HepG2 (cell line): ENCODE measurements at places on chromosomes 2 and 18. TPM values are rescaled to one million over a fixed set of nuclear protein-coding genes. Genes with fewer than 3 reads are reported as not detected.

GRCh38 chr2:233492751-233493150 is 73.8 kb downstream of the USP40 start:
- no peak for DNase-seq

- DNase-seq, result no peak
These were observed 471.4 kb downstream of the DCDC2C start for GRCh38 chr2:4174796-4175195.

GRCh38 chr2:25618676-25619075 is 54.7 kb downstream of the DTNB start:
- peak; percentile 84 for DNase-seq

DNA sequence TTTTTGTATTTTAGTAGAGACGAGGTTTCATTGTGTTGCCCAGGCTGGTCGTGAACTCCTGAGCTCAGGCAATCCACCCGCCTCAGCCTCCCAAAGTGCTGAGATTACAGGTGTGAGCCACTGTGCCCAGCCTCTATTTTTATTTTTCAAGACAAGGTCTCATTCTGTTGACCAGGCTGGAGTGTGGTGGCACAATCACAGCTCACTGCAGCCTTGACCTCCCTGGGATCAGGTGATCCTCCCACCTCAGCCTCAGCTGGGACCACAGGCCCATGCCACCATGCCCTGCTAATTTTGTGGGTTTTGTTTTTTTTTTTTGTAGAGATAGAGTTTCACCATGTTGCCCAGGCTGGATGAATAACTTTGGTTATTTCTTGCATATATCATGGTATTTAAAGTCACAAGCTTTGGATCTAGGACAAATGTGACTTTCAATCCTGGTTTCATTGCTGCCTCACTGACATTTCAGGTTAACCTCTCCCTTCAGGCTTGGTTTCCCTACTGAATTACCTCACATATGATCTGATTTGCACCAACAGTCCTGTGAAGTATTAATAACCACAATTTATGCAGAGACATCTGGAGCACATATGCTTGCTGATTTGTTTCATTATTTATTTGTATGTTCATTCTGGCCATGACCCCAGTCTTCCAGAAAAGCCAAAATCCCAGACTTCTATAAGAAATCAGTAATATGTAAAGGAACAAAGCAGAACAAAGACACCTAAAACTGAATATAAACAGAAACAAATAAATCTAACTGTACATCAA is 17.5 kb upstream of the RAB31 start:
- DNase-seq, result no peak

DNA sequence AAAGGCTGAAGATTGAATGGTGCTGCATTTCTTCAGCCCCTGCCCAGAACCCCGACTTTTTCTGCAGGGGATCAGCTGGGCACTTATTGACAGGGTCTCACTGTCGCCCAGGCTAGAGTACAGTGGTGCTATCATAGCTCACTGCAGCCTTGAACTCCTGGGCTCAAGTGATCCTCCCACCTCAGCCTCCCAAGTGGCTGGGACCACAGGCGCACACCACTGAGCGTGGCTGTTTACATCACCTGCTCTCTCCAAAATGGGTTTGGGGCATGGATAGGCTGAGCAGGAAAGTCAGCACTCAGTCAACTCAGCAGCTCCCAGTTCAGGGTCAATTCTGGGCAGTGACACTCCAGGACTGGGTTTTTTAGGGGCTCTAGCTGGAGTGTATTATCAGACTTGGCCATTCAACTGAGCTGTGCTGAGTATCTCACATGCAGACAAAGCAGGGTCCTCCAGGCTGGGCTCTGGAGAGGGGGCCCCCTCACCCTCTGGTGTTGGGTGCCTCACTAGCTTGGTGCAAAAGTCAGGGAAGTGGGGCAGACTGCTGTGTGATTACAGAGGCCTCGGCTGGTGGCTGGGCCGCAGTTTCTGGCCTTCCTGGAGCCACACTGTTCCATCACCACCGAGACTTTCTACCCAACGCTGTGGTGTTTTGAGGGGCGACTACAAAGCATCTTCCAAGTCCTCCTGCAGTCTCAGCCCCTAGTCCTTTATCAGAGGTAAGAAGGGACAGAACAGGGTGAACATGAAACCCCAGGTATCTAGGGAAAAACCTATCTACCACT is 4.5 kb downstream of the ABHD1 start:
- DNase-seq, result no peak

GRCh38 chr2:95297639-95298395 is 670 bp downstream of the KCNIP3 start:
- DNase-seq, result no peak

GRCh38 chr18:79378536-79379250 is 17.0 kb upstream of the NFATC1 start:
- no peak for DNase-seq

The DSG1 gene
- total RNA-seq, result not detected in 2 replicates

The IKZF2 gene
- 0.60 and 0.86 TPM in 2 replicates for total RNA-seq

The VIL1 gene
- total RNA-seq, result 301 and 337 TPM in 2 replicates
